A549 treated with DMSO at 1 μM for 4 hours (cell line): ENCODE measurements at places on chromosomes 12 and 14. TPM values are rescaled to one million over a fixed set of nuclear protein-coding genes. Genes with fewer than 3 reads are reported as not detected.

ZNF740 gene
- total RNA-seq: 14.5 to 21.4 TPM (median 19.3 TPM) in 5 replicates

LIN7A gene
- total RNA-seq: 0.18 to 0.62 TPM (median 0.46 TPM) in 5 replicates

TMEM117 gene
- 1.5 to 2.6 TPM (median 2.5 TPM) in 5 replicates for total RNA-seq

KCNK13 gene
- total RNA-seq: 0.09 to 0.14 TPM (median 0.14 TPM) in 3 of 5 replicates, not detected in the others

IL26 gene
- total RNA-seq: not detected in 5 replicates

FGF23 gene
- total RNA-seq: not detected in 5 replicates

PLXNC1 gene
- total RNA-seq: 0.07 to 0.23 TPM (median 0.07 TPM) in 4 of 5 replicates, not detected in the other
